ENCODE measurements at places on chromosomes 3 and 15.
A peak's percentile ranks its signal among the peaks of the same experiment; 100 is the strongest.

- DNase-seq: no peak
Observed at GRCh38 chr3:197349368-197349767, 51.0 kb upstream of the DLG1 start.

DNA sequence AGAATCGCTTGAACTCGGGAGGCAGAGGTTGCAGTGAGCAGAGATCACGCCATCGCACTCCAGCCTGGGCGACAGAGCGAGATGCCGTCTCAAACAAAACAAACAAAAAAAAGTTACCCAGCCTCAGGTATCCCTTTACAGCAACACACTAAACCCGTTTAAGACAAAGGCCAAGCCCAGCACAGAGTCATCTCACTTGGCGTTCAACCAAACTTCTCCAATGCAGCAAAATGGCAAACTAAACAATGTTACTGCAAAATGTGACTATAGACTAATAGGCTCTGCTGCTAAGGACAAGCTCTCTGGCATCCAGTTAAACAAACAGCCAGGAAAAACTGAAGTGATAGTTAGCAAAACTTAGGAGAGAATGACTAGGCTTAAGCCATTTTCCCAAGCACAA is 6.4 kb upstream of the FAM219B start:
- DNase-seq: no peak

GRCh38 chr3:46349484-46350261 is 4.2 kb upstream of the CCR2 start:
- no peak for DNase-seq

- no peak for DNase-seq
Observed at GRCh38 chr3:137764563-137765309, 621 bp downstream of the SOX14 start.

GRCh38 chr15:65207280-65207840 is 3.9 kb downstream of the CILP start:
- no peak for DNase-seq

DNA sequence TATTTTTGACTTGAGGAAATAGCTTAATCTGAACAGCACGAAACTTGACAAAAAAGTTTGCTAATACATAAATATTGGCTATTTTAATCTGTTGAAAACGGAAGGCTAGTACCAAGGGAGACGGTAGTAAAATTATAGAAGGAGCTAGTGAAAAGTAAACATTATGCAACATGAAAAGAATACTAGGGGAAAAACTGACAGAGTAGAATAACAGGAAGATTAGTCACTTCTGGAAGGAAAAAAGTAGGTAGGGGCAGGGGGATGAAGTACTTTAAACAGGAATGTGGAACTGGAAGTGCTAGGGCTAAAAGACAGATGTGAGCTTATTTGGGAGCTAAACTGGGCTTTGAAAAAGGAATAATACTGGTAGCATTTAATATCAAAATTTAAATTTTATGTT is 60.1 kb downstream of the MBNL1 start:
- DNase-seq: peak; percentile 42

DNA sequence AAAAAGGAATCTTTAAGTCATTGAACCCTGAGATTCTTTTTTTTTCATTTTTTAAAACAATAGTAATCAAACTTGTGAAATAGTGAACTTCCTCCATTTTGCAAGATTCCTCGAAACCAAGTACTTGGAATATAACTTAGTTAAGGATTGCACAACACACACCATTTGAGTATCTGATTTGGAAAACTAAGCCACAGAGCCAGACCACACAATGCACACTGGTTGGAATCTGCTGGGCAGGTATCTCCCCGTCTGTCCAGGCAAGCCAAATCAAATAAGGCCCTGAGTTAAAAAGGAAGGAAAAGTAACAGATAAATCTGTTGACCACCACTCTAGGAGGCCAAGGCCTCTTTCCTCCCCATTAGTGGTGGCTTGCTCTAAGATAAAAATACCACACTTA is 177.5 kb upstream of the ICE2 start:
- no peak for DNase-seq

- DNase-seq: no peak
Observed at GRCh38 chr3:50652709-50653108, 22.0 kb upstream of the DOCK3 start.

- no peak for DNase-seq
Observed at GRCh38 chr15:30038667-30039523, 43.9 kb upstream of the GOLGA8J start.

Data from AG04449 (cell line).